ENCODE measurements at places on chromosomes 5 and 9.

GRCh38 chr9:123225374-123225813 lies 43.0 kb downstream of the STRBP start:
- DNase-seq, result peak; percentile 86

DNA sequence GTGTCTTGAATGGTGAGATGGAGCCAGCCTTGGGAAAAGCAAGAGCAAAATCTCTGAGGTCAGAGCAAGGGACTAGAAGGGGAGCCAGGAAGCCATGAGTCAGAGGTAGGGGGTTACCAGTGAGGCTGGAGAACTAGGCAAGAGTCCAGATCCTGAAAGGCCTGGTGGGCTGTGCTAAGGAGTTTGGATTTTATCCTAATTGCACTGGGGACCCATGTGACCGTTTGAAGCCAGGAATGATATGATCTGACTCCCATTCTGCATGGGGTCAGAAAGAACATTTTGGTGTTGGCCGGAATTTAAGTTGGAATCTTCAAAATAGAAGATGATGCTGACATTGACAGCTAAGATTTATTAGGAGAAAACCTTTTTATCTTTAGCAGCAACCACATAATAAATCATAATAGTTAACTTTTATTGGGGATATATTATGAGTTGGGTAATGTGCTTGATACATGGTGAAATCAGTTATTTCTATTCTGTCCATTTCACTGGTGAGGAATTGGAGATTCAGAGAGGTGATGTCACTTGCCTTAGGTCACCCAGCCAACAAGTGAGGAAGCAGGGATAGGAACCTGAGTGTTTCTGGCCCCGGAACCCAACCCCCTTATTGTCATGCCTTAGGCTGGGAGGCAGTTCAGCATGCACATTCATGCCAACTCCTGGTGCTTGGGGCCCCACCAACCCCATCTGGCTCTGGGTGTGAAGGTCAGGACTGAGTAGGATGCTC lies 61.5 kb upstream of the RARS1 start:
- peak; percentile 35 for DNase-seq

- no peak for DNase-seq
Observed at GRCh38 chr5:173806270-173807035, 81.7 kb upstream of the CPEB4 start.

- DNase-seq, result no peak
Observed at GRCh38 chr9:121253162-121253561, 14.8 kb upstream of the GSN start.

DNA sequence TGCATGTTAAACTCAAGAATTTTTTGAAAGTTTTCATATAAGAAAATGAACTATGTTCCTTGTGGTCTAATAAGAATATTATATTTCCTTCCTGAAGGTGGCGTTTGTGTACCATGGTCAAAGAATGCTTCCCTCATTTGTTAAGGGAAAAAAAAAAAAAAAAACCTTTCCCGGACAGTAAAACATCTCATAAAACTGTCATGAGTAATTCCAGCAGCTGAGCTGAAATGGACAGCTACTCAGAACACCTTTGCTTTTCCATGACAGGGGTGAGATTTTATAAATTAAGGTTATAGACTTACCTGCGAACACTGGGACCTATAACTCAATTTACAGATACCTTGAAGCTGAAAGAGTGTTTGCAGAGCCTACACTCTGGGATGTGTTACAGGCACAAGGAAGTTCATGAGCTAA lies 113.2 kb upstream of the RANBP3L start:
- peak; percentile 75 for DNase-seq

GRCh38 chr5:28809811-28810750 lies 1771.7 kb upstream of the CDH9 start:
- DNase-seq, result no peak

- no peak for DNase-seq
Observed at GRCh38 chr5:121741156-121741555, 110.5 kb upstream of the FTMT start.

GRCh38 chr5:125348221-125348692 lies 601.8 kb upstream of the ZNF608 start:
- DNase-seq, result peak; percentile 83

DNA sequence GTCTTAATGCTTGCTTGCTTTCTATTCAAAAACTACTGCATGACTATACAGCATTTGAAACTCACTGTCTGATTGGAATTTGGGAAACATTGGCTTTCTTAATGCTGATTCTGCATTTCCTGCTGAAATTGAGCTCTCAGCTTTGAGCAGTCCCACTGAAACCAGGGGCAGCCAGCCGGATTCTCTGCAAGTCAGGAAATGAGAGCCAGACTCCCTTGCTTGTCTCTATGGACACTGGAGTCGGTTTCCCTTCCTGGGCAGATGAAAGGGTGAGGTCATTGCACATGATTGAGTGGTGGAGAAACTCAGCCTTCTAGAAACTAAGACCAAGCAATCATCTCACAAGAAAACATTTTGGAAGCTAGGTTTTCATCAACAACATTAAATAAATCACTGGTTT lies 119.7 kb upstream of the SPATA31C2 start:
- DNase-seq, result peak; percentile 57

GRCh38 chr9:35907711-35908503 lies 1.4 kb upstream of the SPAAR start:
- peak; percentile 94 for DNase-seq

- DNase-seq, result peak; percentile 87
Observed at GRCh38 chr9:6184749-6185645, 30.6 kb upstream of the IL33 start.

- DNase-seq, result peak; percentile 70
Observed at GRCh38 chr5:54361691-54362411, 51.5 kb upstream of the ARL15 start.

DNA sequence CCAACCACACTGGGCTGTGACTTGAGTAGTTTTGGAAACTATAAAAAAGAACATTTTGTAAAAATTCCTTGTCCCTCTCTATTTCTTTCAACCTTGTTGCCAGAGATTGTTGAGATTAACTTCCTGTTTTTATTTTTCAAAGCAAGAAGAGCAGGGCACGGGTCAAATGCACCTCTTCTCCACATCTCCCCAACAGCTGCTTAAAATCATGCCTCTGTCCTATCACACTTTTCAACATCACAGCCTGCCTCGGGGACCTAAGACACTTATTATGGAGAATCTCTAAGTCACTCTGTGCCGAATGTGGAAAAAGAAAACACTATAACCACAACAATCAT lies 280.3 kb upstream of the TNC start:
- no peak for DNase-seq

DNA sequence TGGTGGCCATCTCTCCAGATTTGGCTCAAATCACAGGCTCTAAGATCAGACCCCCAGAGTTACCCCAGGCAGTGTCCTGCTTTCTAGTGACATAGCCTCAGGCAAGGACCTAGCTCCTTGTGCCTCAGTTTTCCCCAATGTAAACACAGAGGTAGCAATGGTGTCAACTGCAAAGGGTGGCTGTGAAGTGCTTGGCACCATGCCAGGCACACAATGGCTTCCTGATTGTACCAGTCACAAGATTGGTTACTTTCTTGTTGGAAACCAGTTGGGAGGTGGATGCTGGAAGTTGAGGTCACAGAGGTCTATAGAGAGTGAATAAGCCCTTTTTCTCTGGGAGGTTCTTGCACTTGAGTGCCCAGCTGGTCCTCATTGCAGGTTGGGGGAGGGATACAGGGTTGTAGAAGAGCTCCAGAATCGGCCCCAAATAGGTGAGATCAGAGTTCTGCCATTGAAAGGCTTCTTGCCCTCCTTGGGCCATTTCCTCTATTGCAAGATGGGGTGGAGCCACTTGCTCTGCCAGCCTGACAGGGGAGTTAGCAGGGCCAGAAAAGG lies 2.3 kb downstream of the STKLD1 start:
- DNase-seq, result no peak

GRCh38 chr9:133581011-133581410 lies 28.2 kb downstream of the FAM163B start:
- DNase-seq, result no peak

DNA sequence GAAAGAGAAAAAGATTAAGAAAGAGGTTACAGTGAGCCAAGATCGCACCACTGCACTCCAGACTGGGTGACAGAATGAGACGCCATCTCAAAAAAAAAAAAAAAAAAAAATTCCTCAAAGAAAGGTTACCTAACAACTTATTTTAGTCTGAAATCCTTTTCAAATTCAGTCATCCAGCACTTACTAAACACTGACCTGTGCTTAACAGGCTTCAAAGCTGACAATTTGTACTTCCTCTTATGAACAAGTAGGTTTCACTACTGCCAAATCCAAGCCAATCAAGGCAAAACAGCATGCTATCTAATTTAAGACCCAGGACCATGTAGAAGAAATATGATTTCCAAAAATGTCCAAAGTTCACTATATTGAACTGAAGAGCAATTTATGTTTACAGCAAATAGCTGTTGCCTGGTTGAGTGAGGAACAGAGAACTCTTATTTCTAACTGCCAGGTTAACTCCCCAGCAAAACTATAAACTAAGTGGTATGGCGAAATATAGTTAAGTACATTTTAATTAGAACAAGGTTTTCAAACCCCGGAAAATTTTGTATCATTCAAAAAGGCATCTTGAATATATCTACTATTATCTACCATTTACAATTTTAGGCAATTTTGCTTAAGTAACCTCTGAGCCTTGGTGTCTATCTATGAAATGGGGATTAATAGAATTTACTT lies 13.4 kb downstream of the PWWP2A start:
- DNase-seq, result peak; percentile 29

- DNase-seq, result no peak
Observed at GRCh38 chr9:5452286-5452609, 1.9 kb downstream of the CD274 start.
